ENCODE measurements at places on chromosomes 3 and 15. TPM values are rescaled to one million over a fixed set of nuclear protein-coding genes. Genes with fewer than 3 reads are reported as not detected.
A peak's percentile ranks its signal among the peaks of the same experiment; 100 is the strongest.

The SERPINI2 gene
- total RNA-seq: not detected

The KLHL40 gene
- total RNA-seq: not detected

DNA sequence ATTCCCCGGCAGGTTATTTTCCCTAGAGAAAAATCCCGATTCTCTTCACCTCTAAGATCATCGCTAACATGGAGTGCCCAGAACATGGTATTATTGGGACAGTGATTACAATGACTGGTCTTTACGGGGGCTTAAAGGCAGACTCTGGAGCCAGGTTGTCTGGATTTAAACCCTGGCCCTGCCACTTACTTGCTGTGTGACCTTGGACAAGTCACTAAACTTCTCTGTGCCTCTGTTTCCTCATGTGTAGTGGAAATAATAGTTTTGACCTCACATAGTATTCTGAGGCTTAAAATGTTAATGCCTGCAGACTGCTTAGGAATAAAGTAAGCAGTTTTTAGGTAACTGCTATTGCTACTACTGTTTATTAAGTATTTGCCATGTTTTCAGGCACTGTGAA is 4.4 kb downstream of the PLA2G4D start:
- no peaks in the 10 kb centered on the region for H3K4me1 ChIP-seq
- H3K4me3 ChIP-seq: no peak overlapping the region
- no peaks in the 10 kb centered on the region for H3K27me3 ChIP-seq
- no peak overlapping the region for H3K27ac ChIP-seq
- H3K36me3 ChIP-seq: no peaks in the 10 kb centered on the region
- DNase-seq: no peak

DNA sequence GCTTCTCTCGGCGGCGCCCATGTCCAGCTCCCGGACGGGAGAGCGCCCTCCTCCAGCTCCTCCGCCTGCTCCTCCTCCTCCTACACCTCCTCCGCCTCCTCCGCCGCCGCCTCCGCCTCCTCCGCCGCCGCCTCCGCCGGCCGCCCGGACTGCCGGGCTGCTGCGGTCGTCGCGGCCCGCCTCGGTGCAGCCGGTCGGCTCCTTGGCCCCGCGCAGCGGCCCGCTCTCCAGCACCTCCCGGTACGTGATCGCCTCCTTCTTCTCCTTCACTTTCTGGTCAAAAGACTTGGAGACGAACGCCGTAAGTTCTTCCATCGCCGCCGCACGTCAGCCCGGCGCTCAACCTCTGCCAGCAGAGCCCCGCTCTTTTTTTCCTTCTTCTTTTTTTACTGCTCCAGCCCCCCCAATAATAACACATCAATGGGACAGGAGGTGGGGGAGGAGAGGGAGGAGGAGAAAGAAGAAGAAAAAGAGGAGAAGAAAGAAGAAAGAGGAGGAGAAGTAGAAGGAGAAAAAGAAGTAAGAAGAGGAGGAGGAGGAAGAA is 438 bp downstream of the SHOX2 start:
- no peak for DNase-seq
- H3K36me3 ChIP-seq: no peaks in the 10 kb centered on the region
- peaks cover 67% of the 10 kb centered on the region for H3K27me3 ChIP-seq
- H3K4me3 ChIP-seq: peak overlapping the region; percentile 27

DNA sequence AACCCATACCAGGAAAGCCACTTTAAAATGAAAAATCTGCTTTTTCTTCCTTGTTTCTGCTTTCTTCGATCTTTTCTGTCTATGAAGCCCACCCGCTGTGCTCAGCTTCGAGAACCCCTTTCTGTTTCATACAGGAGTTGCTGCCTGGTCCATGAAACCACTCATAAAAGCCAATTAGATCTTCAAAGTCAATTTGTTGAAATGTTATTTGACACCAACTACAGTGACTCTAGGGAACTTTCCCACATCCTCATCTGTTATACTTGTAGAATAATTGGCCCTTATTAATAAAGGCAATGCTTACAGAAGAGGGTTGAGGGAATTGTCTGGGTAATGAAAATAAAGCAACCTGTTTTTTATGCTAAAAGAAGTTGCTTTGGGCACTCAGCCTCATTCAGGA is 523.6 kb downstream of the OCA2 start:
- no peak overlapping the region for H3K4me3 ChIP-seq
- no peak for DNase-seq
- H3K27me3 ChIP-seq: no peaks in the 10 kb centered on the region
- H3K36me3 ChIP-seq: no peaks in the 10 kb centered on the region
- H3K4me1 ChIP-seq: no peaks in the 10 kb centered on the region

GRCh38 chr3:127464642-127465041 is 125.9 kb downstream of the TPRA1 start:
- H3K27ac ChIP-seq: no peak overlapping the region
- no peaks in the 10 kb centered on the region for H3K27me3 ChIP-seq
- no peak for DNase-seq
- no peak overlapping the region for H3K4me3 ChIP-seq
- no peaks in the 10 kb centered on the region for H3K4me1 ChIP-seq

DNA sequence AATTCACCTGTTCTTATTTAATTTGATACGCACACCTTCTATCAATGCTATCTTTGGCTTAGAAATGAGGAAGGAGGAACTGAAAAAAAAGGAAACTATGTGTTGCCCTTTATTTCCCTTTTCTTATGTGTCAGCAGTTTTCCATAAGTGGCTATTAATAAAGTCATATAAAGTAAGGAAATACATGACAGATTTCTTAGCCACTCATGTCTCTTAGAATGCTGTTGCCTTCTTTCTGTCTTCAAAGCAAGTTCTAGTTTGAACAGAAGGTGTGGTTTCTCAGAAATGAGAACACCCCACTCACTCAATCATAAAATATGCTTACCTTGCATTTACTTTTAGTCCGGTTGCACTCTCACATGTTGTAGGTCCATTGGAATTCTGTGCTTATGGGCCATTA is 640.5 kb upstream of the GRM7 start:
- H3K4me3 ChIP-seq: no peak overlapping the region
- no peaks in the 10 kb centered on the region for H3K4me1 ChIP-seq
- H3K36me3 ChIP-seq: no peaks in the 10 kb centered on the region
- no peak overlapping the region for H3K27ac ChIP-seq
- no peaks in the 10 kb centered on the region for H3K27me3 ChIP-seq

DNA sequence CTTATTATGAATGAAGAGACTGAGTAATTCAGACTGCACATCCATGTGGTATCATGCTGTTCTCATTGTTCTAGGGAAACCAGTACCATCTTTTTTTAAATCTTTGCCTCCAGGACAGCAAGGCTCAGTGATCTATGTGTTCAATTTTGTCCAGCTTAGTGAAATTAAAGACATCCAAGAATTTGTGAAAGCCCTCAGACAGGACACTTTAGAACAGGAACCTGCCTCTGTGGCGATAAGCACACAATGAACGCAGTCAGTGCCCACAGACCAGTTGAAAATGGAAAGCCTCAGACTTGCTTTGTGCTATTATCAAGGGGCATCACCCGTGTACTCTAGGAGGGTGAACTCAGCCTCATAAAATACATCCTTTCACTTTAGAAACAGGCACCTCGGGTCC is 20.1 kb downstream of the EID1 start:
- H3K27me3 ChIP-seq: no peaks in the 10 kb centered on the region
- no peaks in the 10 kb centered on the region for H3K36me3 ChIP-seq
- DNase-seq: no peak
- no peak overlapping the region for H3K4me3 ChIP-seq
- H3K27ac ChIP-seq: no peak overlapping the region

DNA sequence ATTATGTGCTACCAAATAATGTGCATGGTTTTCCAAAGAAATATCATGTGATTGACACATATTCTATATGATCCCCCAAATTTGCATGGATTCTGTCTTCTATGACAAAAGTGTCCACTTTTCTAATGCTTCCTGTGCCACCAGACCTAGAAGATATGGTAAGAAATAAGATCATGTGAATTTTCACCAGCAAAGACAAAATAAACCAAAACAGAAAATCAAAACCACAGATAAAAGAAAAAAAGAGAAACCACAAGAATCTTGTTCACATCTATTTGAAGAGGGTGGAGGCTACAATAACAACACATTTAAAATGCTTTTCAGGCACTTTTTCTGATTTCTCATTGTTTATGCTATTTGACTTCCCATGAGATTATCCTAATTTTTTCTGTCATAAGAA is 303.4 kb downstream of the DIPK2A start:
- H3K4me1 ChIP-seq: no peaks in the 10 kb centered on the region
- no peaks in the 10 kb centered on the region for H3K36me3 ChIP-seq
- H3K27me3 ChIP-seq: no peaks in the 10 kb centered on the region
- no peak overlapping the region for H3K27ac ChIP-seq
- no peak overlapping the region for H3K4me3 ChIP-seq

All from CD8-positive, alpha-beta memory T cell (primary cell).